T-cell (primary cell): ENCODE measurements at places on chromosomes 11 and 22.

DNA sequence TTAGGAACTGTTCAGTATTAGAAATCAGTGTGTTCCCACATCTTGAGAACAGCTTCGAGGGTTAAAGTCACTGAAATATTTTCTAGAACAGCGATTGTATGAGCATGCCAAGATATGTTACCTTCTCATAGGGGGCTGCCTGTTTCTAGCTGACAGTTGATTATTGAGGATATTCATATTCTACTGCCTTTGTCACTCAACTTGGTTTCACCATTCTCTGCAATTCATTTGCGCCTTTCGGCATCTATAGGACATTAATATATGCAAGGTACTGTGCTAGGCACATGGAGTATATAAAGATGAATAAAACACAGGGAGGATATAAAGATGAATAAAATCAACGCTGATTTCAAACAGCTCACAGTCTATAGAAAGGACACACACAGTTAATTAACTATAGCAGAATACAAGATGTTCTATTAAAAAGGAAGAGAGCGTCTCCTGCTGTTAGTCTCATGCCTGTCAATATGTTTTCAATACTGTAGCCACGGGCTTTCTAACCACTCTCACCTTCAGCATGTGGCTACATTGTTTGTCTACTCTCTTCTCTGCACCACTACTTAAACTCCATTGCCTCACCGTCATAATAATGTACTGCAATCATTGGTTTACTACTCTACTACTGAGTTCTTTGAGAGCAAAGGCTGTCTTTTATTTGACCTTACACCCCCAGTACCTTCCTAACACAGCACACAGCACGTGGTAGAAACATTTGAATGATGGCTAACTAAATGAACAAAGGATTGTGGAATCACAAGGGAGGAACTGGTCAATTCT, 81.9 kb downstream of the RAB30 start:
- DNase-seq, result no peak

GRCh38 chr22:48574776-48575617, 1252.7 kb downstream of the BRD1 start:
- no peak for DNase-seq

DNA sequence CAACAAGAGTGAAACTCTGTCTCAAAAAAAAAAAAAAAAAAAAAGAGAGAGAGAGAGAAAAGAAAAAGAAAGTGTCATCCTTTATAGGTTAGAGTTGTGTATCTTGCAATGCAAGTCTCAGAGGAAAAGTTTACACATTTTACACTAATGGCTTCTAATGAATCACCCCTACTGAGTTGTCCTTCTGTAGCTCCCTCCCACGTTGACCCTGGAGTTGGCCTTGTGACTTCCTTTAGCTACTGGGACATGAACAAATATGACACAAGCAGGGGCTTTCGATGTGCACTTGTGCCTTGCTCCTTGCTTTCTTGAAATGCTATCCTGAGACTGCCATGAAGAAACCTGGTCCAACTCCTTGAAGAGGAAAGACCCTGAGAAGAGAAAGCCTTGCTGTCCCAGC, 2.4 kb upstream of the SMCO4 start:
- no peak for DNase-seq

DNA sequence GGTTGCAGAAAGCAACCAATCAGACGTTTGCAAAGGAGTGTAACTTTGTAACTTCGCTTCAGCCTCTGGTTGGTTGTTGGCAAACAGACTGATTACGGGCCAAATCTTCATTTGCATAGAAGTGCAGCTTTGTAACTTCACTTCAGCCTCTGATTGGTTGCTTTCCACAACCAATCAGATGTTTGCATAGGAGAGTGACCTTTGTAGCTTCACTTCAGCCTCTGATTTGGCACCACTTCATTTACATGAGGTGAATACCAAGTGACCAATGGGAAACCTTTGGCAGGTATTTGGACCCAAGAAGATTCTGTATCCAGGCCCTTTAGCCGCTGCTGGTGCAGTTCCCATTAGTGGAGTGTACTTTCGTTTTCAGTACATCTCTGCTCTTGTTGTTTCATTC, 16.0 kb downstream of the USP47 start:
- DNase-seq, result no peak

GRCh38 chr11:64003807-64004589, 17.8 kb downstream of the OTUB1 start:
- DNase-seq, result no peak

DNA sequence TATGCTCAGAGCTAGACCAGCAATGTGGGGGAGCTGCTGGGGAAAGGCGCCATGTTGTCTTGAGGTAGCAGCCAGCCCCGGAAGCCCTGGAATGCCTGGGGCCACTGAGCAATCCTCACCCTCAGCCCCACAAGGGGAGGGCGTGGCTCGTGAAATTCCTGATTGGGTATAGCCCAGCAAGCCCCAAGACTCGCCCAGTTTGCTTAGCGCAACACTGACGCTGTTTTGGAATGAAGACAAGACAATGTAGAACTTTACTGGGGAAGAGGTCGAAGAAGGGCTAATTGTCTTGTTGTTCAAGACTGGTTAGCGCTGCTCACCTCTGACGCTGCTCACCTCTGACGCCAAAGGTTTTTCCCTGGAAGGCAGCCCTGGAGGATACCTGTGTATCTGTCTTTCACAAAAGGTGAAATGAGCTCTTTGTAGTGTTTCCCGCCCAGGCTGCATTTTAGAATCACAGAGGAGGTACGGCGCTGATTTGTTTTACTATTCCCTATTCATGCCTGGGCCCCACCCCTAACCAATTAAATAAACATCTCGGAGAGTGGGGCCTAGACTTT, 47.6 kb downstream of the ST3GAL4 start:
- no peak for DNase-seq

DNA sequence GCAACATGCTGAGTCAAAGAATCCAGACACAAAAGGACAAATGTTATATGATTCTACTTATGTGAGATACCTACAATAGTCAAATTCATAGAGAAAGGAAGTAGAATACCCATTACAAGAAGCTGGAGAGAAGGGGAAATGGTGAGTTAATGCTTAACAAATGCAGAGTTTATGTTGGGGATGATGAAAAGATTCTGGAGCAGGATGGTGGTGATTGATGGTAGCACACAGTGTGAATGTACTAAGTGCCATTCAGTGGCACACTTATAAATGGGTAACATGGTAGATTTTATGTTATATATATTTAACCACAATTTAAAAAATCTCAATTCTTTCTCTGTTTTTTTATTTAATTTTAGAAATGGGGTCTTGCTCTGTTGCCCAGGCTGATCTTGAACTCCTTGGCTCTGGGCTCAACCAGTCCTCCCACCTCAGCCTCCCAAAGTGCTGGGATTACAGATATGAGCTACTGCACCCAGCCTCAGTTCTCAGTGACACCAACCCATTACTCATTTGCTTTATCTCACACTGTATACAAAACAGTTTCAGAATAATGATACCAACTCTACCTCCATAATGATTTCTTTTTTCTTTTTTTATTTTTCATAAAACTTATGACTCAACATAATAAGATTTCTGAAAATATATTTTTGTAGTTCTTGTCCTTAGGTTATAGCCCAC, 9.6 kb upstream of the RELA start:
- no peak for DNase-seq
